ENCODE measurements at places on chromosomes 16 and 17. TPM values are rescaled to one million over a fixed set of nuclear protein-coding genes. Genes with fewer than 3 reads are reported as not detected.

DNA sequence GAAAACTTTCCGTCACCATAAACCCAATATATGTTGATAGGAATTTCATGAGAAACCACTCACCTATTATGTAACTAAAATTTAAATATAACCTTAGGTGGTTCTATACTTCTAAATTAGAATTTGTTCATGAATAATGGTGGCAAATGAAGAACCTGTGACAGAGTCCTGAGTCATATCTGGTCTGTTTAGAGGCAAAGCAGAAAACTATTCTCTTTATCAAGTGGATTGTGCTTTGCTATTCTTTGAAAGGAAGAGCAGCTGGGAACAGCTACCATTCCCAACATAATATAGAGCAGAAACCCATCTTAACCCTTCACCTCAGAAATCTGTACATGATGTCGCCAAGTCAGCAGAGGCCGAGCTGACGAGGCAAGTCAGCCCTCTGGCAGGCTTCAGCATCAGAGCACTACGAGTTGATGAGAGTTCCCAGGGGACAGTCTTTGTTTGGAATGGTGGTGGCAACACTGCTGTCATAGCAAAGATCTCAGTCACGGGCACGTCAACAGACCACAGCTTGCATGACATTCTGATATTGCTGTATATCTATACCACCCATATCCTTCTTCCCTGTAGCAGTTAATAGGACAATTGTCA is 631.9 kb upstream of the CA10 start:
- no peak for DNase-seq

Gene CETP
- not detected for total RNA-seq

- peak; percentile 10 for DNase-seq
These were observed 62.6 kb downstream of the ENGASE start for GRCh38 chr17:79137015-79137788.

- no peak for DNase-seq
These were observed 5.8 kb downstream of the FBXO47 start for GRCh38 chr17:38961413-38961812.

DNA sequence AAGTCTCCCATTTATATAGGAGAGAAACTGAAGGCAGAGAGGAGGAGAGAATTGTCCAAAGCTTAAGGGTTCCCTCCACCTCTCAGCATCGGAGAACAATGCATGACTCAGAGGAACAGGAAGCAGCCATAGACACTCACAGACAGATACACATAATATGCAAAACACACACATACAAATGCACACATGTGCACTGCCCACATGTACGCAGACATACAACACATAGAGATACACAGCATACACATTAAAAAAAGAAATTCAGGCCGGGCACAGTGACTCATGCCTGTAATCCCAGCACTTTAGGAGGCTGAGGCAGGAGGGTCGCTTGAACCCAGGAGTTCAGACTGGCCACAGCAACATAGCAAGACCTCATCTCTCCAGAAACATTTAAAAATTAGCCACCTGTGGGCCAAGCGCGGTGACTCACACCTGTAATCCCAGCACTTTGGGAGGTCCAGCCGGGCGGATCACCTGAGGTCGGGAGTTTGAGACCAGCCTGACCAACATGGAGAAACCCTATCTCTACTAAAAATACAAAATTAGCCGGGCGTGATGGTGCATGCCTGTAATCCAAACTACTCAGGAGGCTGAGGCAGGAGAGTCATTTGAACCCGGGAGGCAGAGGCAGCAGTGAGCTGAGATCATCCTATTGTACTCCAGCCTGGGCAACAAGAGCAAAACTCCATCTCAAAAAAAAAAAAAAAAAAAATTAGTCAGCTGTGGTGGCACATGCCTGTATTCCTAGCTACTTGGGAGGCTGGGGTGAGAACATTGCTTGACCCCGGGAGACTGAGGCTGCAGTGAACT is 11.3 kb downstream of the ERAL1 start:
- DNase-seq, result peak; percentile 51

DNA sequence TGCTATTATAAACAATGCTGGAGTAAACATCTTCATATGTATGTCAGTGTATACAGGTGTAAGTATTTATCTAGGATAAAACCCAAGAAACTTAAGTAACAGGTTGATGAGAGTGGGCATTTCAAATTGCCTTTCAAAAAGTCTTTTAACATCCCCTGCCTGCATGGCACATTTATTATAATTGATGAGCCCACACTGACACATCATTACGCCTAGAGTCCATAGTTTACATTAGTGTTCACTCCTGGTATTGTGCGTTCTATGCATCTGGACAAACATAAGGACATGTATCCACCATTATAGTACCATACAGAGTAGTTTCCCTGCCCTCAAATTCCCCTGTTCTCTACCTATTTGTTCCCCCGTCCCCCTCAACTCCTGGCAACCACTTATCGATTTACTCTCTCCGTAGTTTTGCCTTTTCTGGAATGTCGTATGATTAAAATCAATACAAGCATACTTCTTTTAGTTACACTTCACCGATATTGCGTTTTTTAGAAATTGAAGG is 53.7 kb downstream of the NACA2 start:
- no peak for DNase-seq

DNA sequence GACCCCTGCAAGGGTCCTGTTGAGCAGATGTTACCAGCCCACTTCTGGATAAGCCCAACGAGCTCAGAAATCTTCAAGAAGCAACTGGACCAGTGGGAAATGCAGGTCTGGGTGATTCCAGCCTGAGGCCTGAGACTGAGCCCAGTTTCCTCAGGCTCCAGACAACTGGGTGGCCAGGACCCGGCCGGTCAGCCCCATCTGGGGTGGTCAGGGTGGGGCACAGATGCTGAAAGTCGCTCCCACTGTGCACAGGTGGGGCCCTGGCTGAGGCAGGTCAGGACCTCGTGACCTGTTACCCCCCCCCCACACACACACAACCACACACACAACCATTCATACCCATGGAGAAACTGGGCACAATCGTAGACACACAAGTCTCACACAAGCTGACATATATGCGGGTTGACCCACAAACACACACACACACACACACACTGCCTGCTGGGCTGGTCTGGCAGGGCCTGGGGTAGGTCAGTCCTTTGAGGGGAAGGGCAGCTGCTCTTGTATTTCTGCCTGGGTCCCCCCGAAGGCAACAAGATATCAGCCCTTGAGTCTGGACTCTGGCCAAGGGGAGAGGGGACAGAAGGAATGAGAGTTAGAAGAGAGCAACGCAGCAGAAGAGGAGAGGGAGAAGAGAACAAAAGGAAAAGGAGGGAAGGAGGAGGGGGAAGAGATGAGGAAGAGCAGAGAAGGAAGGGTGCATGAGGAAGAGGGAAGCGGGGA is 99.0 kb upstream of the CDH5 start:
- DNase-seq, result no peak

- DNase-seq, result no peak
These were observed 135.5 kb downstream of the HAPSTR1 start for GRCh38 chr16:9226924-9227323.

- DNase-seq, result peak; percentile 40
These were observed at the start of gene HAP1 for GRCh38 chr17:41734139-41734948. TSS of gene HAP1 (minus strand) at chr17:41734643. CDS start at chr17:41734634, 9 bp downstream.

GRCh38 chr17:73325527-73325842 is 13.7 kb upstream of the CDC42EP4 start:
- peak; percentile 90 for DNase-seq

Gene UNKL
- total RNA-seq, result 15.3 TPM

GRCh38 chr17:74403512-74404137 is 28.3 kb upstream of the GPRC5C start:
- no peak for DNase-seq
